D341Med (cell line): ENCODE measurements at places on chromosomes 4 and X.

GRCh38 chr4:8468746-8469535 lies 28.4 kb downstream of the TRMT44 start:
- peak; percentile 89 for DNase-seq

- DNase-seq, result no peak
Measured at GRCh38 chr4:137063961-137064360, 468.3 kb downstream of the PCDH18 start.

- no peak for DNase-seq
Measured at GRCh38 chr4:39353478-39354253, 12.5 kb downstream of the RFC1 start.

DNA sequence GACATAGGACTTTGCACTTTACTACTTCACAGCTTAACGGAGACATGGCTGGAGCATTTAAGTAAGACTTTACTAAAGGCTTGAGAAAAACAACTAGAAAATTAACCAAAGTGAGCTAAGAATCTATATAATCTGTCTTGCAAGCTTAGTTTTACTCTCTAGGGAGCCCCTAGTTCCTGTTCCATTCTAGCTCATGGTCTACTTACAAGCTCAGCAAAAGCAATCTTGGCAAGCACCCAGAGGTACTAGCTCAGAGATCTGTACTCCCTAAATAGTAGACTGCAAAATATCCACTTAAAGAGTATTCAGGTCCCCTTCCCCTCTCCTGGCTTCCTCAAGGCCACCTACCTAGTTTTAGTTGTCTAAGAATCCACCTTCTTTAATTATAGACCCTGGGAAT lies 469.0 kb downstream of the IDS start:
- DNase-seq, result no peak

DNA sequence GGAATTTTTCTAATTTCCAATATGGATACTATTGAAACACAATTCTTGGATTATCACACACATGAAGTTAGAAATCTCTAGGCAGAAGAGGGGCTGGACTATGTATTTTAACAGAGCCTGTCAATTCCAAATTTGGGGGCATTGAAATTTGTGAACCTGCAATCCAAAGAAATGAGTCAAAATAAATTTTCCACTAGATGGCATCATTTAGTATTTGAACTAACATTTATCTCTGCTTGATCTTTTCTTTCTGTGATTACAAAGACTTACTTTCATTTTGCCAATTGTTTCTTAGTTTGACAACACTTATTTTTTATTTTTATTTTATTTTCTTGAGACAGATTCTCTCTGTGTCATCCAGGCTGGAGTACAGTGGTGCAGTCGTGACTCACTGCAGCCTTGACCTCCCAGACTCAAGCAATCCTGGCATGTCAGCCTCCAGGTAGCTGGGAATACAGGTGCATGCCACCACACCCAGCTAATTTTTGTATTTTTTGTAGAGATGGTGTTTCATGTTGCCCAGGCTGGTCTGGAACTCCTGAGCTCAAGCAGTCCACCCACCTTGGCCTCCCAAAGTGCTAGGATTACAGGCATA lies 2.7 kb upstream of the PYURF start:
- DNase-seq, result no peak

DNA sequence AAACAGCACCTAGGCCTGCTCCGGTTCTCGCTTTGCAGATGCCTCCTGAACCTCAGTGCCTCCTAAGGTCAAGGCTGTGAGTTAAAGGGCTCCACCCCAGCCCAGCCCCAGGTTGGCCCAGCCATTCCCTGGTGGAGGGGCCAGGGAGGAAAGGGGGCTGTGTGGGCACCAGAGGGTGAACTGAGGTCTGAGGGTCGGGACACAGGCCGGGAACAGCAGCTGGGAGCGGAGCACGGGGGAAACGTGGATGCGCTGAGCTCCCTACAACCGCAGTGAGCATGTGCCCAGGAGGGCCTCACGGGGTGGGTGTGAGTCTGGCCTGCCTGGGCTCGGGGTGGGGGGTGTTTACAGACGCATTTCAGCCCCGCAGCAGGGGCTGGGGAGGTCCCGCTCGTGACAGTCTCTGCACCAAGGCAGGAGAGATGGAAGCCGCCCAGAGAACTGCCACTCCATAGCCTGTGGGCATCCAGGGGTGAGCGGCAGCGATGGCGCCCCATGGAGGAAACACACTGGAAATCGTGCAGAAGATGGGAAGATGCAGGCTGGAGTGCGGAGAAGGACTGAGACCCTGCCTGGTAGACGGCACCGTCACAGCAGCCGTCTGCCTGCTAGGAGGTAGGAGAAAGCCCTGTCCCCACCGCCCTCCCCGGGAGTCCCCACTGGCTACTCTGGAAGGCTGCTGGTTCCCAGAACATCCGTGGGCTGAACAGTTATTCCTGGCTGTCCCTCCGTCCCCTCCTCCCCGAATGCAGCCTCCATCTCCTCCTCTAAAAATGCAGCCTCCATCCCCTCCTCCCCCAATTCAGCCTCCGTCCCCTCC lies 9.9 kb upstream of the SLC25A6 start:
- peak; percentile 21 for DNase-seq

DNA sequence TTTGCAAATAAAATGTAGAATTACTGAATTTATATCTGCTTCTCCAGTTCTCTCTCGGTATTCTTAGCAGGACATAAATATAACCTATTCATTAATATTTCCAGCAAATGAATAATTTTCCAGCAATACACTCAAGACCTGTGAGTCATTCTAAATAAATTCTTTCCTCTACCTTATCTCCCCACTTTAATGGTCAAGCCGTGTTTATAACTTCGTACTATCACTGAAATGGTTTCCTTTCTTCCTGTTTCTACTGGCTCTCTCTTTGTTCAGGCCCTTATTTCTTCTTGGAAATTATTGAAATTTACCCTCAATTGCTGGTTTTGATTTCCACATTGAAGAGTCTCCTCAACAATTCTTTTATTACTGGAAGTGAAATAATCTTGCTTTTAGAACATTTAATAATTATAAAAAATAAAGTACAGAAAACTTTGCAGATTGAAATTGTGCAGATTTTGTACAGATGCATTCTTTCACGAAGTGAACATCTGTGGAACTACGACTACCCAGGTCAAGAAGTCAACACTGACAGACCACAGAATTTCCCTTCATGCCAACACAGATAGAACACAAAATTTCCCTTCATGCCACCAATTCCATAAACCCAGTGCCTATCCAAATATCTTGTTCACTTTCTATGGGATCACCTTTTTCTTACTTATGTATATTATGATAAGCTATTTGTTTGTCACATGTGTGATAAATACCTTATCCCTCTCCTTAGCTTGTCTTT lies 205.7 kb downstream of the FAT4 start:
- DNase-seq, result no peak

- DNase-seq, result no peak
Measured at GRCh38 chr4:142614621-142615323, 231.3 kb downstream of the INPP4B start.

DNA sequence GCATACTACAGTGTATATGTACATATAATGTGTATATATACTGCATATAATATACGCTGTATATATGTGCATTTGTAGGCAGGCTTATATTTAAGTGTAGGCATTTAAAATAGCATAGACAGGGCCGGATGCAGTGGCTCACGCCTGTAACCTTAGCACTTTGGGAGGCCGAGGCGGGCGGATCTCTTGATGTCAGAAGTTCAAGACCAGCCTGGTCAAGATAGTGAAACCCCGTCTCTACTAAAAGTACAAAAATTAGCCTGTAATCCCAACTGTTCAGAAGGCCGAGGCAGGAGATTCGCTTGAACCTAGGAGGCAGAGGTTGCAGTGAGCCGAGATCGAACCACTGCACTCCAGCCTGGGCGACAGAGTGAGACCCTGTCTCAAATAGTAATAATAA lies 78.4 kb downstream of the JAKMIP1 start:
- DNase-seq, result no peak

DNA sequence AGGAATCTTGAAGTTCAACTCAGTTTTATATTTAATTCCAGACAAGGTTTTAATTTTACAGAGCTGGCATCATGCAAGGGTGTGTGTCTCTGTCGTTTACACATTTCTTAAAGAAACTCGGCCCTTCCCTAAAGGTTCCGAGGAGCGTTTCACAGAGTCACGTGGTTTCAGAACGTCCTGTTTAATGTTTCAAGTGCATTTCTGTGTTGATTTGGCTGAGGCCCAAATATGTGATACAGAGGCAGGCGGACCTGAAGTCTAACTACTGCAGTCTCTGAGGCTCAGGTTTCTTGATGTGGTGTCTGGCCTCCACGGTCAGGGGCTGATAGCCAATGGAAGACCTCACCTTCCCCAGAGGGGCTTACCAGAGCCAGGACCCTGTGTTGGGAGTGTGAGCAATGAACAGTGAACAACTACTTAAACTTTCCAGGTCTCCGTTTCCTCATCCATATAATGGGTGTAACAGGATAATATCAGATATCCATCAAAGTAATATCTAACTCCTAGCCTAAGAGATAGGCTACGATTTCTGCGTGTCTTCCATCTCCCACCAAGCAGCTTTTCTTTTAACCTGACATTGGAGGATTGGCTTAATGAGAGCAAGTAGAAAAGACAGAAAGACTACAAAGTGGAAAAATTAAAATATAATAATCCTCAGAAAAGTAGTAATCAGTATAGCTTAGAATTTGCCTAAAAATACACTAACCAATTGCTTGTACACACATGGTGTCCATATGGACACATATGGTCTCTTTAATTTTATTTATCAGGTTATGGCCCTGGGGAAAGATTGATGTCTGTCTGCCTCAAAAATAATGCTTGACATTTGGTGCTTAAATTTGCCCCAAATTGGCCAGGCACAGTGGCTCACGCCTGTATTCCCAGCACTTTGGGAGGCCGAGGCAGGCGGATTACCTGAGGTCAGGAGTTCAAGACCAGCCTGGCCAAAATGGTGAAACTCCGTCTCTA lies 50.0 kb upstream of the TRIM2 start:
- DNase-seq, result no peak

DNA sequence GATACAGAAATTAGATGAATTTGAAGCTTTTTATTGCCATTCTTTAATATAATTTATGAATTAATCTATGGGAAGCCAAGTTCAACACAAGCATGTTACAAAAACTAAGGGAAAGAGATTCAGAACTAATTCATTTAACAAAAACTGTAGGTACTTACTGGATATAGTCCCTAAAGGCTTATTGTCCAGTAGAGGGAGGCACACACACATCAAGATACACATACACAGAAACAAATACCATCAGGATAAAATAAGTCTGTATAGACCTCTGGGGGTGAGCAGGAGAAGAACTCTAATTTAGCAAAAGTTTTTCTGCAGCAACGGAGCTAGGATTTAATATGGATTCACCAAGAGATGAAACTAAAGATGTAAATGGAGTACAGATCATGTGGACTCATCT lies 83.0 kb upstream of the IL13RA1 start:
- DNase-seq, result no peak

GRCh38 chr4:106080376-106080775 lies 185.1 kb downstream of the NPNT start:
- no peak for DNase-seq

DNA sequence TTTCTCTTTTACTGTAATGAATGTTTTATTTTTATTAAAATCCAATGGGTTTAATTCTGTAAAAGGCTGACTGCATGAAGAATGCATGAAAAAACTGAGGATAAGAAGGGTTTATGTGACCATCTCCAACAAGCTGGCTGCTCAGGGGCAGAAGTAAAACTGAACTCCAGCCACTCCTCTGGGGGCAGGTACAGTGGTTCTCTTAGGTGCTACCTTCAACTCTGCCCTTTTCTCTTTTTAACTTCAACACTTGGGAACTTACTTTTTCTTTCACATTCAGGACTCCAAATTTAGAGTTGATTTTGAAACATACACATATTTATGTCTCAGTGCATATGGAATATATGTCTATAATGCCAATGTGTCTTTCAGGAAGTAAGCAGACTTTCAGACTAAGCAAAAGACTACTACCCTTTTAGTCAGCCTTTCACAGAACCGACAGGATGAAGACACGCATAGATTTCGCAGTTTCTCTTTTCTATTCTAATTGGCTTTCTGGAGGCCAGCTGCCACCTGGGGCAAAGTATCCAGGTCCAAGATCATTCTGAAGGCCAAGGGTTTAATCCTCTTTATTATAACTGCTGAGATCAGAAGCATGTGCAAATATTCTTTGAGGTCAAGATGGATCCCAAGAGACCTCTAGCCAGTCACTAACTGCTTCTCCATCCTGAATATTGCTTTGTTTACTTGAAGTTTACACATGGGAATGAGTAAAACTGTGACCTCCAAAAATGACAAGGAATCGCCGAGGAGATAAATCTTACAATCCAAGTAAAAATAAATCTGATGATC lies 30.7 kb downstream of the HS3ST1 start:
- no peak for DNase-seq

DNA sequence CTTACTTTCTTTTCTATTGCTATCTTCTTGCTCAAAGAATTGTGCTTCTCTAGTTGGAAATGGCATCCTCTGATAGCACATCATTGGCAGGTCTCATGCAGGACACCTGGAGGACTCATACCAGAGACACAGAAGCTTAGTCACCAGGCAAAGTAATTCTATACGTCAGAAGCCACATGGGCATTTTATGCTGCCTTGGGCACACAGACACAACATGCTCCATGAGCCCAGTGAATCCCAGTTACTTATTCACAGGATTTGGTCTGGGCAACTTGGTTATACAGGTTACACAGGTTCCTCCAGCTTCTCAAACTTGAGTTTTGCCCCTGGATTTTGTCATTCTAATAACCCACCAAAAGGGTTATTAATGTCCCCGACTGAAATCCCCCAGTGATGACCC lies 7.1 kb downstream of the RASSF6 start:
- DNase-seq, result no peak

- no peak for DNase-seq
Measured at GRCh38 chr4:147110473-147111367, 165.1 kb upstream of the TTC29 start.

DNA sequence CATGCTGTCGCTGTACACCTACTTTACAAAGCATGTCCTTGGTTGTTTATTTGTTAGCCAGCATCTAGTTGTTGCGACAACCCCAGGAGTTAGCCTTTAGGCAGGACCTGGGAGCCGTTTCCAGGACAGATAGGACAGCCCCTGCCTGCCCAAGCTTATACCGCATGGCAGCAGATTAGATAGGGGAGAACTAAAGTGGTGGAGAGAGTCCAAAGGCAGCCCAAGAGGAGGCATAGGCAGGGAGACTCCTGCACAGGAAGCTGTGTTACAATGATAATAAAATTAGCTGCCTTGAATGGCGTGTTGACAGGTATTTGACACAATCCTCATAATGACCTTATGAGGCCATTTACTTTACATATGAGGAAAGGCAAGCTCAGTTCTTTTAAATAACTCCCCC lies 13.0 kb downstream of the NSDHL start:
- DNase-seq, result no peak

GRCh38 chr4:145887241-145887991 lies 51.2 kb downstream of the ZNF827 start:
- DNase-seq, result no peak

- no peak for DNase-seq
Measured at GRCh38 chr4:85067342-85067741, 100.9 kb upstream of the WDFY3 start.

GRCh38 chrX:118682258-118683014 lies 45.0 kb upstream of the IL13RA1 start:
- no peak for DNase-seq
